Pancreas (tissue), 10 donors: ENCODE measurements at places on chromosomes 2 and 18. TPM values are rescaled to one million over a fixed set of nuclear protein-coding genes. Genes with fewer than 3 reads are reported as not detected.

Gene CCL20
- 4.6 TPM for total RNA-seq

Gene ALPP
- total RNA-seq: not detected

Gene ERFE
- not detected for total RNA-seq

Gene GPR148
- total RNA-seq: 0.52 TPM

DNA sequence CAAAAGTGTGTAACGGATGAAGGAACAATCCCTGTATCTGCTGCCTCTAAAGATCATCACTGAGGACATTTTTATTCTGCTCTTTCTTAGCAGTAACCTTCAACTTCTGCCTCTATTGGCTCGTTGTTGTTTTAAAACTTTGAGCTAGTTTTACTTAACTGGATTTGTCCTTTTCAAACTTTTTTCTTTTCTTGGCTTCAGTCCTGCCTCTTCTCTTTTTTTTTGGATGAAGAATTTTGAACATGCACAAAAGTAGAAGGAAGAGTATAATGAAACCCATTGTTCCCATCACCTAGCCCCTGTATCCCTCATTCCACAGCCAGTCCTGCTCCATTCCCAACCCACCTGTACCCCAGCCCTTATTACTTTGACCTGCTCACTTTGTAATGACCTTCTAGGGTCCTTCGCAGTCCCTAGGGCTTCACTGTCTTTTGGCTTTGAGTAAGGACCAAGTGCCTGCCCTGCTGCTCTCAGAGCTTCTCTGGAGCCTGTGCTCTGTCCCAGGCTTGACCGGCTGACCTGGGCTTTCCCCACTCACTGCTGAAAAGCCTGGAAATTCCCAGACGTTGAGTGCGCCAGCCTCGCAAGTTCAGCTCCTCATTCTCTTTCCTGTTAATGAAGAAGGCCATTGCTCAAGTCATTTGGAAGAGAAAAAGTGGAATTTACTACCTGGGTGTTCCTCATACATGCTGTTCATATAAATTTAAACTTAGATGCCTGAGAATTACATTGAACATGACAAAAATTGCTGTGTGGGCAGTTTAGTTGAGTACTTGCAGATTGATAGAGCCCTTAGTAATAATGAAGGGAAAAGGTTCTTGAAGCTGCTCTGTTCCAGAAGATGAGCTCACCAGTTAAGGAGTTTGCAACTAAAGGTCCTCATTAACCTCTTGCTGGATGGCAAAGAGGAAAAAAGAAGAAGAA is 149.3 kb upstream of the ALPP start:
- no peak for DNase-seq
